ENCODE measurements at places on chromosomes 7 and 10.

DNA sequence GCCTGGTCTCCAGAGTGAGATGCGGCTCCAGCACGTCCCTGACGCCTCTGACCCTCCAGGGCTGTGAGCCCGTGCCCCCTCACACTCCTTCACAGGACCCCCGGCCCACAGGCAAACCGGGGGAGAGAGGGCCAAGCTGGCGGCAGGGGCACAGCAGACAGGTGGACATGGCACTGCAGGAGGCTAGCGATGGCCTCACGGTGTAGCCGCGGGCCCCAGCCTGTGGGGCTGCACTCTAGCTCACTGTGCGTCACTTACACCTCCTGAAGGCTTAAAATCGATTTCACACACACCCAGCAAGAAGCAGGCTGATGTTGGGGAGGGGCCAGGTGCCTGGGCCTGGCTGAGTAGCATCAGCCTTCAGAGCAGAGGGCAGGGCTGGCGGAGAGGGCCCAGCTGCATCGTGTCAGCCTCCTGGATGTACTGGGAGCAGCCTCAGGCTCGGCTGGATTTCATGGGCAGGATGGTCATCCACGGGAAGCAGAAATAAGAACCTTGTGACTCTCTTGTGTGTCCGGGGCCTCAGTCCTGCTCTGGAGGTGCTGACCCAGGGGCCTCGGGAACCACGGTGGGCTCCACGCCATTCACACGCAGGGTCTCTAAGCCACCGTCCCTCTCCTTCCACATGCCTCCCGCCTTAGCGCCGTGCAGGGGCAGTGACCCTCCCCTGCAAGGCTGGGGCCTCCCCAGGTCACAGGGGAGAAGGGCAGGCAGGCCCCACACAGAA, 19.4 kb upstream of the KNDC1 start:
- DNase-seq, result no peak

- no peak for DNase-seq
Measured at GRCh38 chr10:7846591-7846990, 28.3 kb downstream of the TAF3 start.

DNA sequence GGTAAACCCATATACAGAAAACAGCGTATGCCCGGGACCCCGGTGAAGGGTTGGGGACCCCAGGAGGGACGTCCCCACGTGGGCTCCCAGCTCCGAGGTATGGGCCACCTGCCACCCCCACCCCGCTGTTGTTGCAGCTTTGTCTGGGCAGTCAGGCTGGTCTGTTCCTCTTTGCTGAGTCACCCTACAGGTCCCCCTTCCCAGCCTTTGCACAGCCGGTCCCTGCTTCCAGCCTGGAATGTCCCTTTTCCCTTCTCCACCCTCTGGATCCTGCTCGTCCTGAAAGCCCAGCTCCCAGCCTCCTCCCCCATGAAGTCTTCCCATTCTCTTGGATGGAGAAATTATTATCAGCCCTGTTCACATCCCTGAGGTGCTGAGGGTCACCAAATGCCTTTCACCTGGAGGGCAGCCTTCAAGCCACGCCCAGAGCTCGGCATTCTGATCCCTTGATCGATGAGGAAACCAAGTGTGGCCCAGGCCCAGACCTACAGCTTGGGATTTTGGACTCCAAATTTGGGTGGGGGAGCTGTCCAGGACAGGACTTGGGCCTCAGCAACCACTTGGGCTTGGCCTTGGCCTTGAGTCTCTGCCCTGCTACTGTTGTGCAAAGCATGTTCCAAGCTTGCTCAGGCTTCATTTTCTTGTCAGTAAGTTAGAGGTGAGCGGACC, 2.6 kb downstream of the CLDN4 start:
- no peak for DNase-seq

DNA sequence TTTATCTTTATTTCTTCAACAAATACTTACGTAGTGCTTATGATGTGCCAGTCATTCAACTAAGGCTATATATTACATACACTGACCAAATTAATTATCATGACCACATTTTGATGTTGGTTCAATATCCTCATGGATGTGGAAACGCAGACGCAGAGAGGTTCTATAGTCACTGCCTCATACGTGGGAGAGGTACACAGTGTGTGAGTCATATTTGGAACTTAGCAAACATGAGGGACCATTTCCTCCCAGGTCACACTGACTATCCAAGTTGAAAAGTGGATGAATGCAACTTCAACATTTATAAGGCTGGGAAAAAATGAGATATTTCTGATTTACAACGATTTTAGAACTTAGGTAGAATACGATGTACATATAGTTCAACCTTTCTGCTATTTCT, 113.6 kb downstream of the PRLHR start:
- no peak for DNase-seq

DNA sequence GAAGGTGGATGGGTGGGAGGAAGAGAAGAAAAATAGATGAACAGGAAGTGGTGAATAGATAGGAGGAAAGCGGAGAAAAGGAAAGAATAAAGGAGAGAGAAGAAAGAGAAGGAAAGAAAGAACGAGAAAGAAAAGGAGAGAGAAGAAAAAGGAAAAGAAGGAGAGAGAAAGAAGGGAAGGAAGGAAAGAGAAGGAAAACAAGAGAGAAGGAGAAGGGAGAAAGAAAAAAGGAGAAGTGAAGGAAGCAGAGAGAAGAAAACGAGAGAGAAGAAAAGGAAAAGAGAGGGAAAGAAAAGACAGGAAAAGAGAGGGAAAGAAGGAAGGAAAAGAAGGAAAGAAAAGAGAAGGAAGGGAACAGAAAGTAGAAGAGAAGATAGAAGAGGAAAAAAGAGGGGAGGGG, 211.8 kb downstream of the DIP2C start:
- no peak for DNase-seq

GRCh38 chr10:123100030-123100762, 35.6 kb upstream of the HMX3 start:
- DNase-seq, result no peak

DNA sequence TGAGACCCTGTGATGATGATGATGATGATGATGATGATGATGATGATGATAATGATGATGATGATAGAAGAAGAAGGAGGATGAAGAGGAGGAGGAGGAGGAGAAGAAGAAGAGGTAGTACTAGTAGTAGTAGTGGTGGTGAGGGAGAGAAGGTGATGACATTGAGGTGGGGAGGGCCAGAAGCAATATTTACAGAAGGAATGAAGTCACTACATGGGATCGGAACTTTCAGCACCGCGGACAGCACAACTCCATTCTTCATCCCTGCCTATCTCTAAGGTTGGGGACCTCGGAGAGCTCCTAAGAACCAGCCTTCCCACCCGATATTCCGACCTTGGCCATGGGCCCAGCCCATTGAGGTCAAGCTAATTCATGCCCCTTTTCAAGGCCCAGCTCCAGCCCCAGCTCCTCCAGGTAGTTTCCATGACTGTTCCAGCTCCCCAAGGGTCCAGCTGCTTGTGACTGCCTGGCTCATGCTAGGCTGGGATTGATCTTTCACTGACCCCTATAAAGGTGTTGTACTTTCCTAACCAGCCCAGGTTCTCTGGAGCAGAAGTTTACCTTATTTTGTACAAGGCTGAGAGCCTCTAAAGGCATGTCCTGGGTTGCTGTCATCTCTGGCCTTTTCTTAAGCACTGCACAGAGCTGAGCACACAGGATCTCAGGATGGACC, 10.3 kb downstream of the CRHR2 start:
- no peak for DNase-seq

- no peak for DNase-seq
Measured at GRCh38 chr7:21293771-21294170, 134.1 kb upstream of the SP4 start.

GRCh38 chr10:102431452-102432124, 786 bp downstream of the CUEDC2 start:
- DNase-seq, result no peak

All from activated T-helper 1 cell treated with anti-CD3 and anti-CD28 coated beads, Interleukin-2, amount 50 U/mL, for 16 hours (primary cell).